ENCODE measurements at places on chromosomes 12 and 14.
A peak's percentile ranks its signal among the peaks of the same experiment; 100 is the strongest.

DNA sequence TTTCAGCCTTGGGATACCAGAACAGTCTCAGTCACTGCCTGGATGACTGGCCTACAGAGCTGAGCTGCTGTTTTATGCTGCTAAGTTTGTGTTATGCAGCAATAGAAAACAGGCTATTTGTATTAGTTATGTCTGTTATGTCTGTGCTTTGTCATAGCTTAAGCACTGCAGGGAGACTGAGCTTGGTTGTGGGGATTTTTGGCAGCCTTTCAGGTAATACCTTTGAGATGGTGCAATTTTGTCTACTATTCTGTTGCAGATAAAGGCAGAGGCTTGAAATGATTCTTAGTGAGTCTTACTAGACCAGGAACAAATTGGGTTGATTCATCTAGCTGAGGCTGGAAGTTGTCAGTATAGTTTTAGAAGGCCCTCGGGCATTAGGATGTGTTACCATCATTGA, 201.3 kb upstream of the RBM19 start:
- no peak for DNase-seq

DNA sequence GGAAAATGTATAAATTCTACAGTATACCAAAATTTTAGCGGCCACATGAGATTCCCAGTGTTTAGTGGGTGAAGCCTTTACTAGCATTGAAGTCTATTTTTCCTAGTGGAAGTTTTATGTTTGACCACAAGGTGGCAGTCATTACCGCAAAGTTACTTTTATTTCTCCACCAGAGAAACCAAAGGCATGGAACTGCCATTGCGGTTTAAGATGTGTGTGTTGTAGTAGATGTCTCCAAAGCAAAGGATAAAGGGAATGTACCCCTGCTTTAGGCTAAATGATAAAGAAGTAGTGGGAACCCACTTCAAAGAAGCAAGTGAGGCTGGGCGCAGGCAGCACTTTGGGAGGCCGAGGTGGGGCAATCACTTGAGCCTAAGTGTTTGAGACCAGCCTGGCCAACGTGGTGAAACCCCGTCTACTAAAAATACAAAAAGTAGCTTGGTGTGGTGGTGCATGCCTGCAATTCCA, 140.5 kb downstream of the PRKCH start:
- DNase-seq, result no peak

DNA sequence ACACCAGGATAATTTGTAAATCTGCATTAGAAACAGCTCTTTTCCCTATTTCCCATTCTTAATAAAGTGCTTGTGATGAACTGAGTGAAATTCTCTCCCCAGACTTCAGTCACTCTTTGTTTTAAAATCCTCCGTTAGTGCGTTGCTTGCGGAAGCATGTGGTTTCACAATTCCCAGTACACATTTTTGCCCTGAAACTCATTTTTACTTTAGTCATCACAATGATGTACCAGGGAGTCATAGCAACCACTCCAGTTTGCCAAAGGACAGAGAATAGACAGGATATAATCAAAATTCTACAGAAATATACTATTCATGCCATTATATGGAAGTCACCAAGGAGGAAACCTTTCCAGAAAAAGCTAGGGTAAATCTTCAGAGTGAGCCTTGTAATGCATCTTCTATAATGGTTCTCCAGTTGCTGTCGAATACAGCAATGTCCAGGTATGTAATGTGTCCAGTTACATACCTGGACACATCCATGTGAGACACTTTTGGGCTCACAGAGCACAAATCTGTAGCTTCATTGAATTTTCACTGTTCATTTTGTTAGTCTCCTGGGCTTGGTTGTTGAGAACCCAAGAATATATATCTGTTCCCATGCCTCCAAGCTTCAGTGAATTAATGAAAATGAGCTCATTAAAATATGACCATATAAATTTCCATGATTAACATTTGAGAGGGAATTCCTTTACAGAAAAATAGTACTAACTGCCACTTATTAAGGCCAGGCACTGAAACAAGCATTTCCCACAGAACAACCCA, 57.8 kb downstream of the GPR135 start:
- no peak for DNase-seq

- DNase-seq, result no peak
Observed at GRCh38 chr12:132356691-132357622, 27.6 kb upstream of the GALNT9 start.

DNA sequence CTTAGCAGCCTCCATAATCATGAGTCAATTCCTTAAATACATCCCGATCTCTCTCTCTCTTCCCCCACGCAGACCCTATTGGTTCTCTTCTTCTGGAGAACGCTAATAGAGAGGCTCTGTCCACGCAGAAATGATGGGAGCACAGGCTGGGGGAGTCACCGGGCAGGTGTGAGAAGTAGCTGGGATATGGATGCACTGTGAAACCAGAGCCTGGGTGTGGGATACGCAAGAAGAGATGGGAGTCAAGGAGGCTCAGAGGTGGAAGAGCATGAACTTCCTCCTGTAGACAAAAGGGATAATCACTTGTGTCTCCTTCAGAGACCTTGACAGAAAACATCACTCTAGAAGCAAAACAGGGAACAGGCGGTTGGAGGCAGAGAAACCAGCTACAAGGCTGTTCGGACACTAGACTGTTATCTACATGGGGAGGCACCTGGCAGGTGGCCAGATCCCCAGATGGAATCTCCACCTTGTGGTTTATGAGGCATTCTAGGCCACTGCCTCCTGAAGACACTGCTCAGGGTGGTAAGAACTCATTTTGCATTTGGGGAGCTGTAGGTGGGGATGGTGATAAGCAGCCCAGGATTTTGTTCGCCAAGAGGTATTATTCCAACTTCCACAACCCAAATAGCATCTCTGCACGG, 7.2 kb upstream of the SELPLG start:
- no peak for DNase-seq

DNA sequence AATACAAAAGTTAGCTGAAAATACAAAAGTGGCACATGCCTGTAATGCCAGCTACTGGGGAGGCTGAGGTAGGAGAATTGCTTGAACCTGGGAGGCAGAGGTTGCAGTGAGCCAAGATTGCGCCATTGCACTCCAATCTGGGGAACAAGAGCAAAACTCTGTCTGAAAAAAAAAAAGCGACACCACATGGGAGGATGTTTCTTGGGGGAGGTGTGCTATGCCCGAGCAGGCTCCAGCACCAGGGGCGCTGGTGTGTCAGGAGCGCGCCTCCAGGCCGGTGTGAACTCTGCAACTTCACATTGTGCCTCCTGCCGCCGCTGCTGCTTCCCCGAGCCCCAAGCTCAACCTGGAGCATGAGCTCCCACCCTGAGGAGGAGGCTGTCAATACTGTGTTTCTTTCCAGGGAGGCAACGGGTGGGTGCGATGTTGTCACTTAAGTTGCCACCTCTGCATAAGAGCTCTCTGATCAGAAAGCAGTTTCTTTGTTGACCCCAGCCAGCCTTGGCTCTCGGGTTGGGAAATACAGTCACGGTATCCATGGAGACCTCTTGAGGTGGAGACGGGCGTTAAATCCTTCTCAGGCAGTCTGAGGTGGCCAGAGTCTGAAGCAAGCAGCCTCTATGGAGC, 18.9 kb downstream of the DEGS2 start:
- DNase-seq, result no peak

DNA sequence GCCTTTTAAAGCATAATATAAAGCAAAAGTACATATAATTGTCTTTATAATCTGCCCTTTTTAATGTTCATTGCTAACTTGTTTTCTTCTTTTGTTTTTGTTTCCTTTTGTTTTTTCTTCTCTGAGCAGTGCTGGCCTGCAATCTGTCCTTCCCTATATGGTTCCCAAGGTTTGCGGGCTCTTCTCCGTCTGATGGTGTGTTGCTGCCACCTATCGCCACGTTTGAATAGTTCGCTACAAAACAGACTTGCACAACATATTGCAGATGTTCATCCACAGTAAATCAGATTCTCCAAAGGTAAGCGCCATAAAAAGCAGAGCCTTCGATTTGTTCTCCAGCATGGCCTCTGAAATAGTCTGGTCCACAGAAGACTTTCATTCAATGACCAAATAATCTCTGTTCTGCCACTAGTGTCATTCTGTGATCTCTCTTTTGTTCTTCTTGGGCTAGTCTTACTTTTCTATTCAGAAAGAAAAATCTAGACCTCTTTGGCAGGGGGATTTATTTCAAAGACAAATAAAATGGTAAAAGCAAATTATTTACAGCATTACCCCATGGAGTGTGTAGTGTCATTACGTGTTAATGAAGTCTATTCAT, 33.5 kb downstream of the C12orf50 start:
- peak; percentile 63 for DNase-seq

DNA sequence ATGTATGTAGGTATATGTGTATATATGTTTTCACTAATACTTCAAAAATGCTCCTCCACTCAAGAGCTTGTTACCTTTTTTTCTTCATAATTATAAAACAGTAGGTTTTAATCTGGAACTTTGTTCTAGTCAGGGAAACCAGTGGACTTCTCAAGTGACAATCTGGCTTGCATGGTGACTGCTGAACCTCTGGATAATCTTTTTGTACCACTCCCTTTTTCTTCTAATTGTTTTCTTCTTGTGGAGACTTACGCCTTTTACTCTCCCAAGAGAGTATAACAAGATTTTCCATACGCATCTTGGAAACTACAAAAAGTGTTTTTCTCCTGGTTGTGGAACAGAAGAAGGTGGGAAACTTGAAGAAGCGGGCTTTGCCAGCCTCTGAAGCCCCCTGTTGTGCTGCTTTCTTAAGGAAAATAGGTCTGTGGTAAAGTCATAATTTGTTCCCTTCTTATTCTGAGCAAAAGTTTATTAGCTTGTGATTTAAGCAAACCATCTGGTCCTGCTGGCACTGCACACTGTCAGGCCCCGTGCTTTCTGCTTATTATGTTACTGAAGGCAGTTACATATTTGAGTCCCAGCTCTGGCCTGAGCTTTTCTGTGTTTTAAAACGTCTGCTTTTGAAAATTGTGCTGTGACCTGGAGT, 291.8 kb downstream of the ERC1 start:
- no peak for DNase-seq

DNA sequence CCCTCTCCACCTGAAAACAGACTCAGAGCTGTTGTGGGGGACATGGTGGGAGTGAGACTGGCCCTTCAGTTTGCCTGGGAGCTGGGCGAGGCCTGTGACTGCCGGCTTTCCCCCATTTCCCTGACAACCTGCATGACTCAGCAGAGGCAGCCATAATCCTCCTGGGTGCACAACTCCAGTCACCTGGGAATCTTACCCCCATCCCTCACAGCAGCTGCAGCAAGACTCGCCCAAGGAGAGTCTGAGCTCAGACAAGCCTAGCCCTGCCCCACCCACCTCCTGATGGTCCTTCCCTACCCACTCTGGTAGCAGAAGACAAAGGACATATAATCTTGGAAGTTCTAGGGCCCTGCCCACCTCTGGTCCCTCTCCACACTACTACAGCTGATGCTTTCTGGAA, 207.3 kb upstream of the ARID2 start:
- DNase-seq, result no peak

Measured in mesothelial cell of epicardium (in vitro differentiated cells).